Esophagus squamous epithelium (tissue), 5 donors: ENCODE measurements at places on chromosomes 12 and 14.

DNA sequence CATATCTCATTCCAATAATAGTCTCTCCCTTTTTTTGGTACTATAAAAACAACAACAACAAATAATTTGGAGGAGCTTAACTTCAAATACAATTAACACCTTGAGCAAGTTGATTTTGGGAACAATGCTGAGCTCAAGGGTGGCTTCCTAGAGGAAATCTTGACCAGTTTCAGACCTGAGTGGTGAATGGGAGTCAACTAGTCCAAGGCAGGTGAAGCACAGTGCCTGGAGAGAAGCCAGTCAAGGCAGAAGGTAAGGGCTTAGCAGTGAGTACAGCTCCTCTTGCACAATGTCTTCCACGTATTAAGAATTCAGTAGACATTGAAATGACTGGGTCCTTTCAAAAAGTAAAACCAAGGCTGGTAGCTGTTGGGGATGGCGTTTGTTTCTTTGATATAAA, 444.8 kb downstream of the ATP23 start:
- no peak for DNase-seq

DNA sequence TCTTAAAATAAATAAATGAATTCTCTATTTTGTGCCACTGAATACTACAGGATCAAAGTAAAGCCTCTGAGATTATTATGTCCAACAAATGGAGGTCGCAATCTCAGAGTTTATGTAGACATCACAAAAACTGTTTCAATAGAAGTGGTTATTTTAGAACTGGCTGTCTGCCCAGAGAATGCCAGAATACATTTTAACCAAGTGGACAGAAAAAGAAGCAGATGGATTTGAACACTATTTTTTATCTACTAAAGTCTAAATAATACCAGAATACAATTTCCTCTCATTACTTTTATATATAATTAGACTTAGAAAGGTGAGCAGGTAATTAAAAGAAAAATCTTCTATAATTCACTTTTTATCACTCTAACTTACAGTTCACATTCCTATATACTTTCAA, 118.3 kb downstream of the MED13L start:
- no peak for DNase-seq

GRCh38 chr14:104240434-104241157, 102.2 kb downstream of the KIF26A start:
- no peak for DNase-seq

- no peak for DNase-seq
Measured at GRCh38 chr14:91154851-91155625, 41.2 kb downstream of the DGLUCY start.

GRCh38 chr14:105152794-105153241, 15.8 kb downstream of the JAG2 start:
- DNase-seq = no peak

- no peak for DNase-seq
Measured at GRCh38 chr12:106329231-106329982, 26.9 kb downstream of the TCP11L2 start.
